ENCODE measurements at places on chromosomes 2 and 18.

GRCh38 chr2:208373460-208374089, 33.0 kb upstream of the PTH2R start:
- no peak for DNase-seq

- no peak for DNase-seq
These were observed 58.1 kb downstream of the AGAP1 start for GRCh38 chr2:235551965-235552364.

- no peak for DNase-seq
These were observed 75.6 kb downstream of the MAP4K3 start for GRCh38 chr2:39361511-39361910.

DNA sequence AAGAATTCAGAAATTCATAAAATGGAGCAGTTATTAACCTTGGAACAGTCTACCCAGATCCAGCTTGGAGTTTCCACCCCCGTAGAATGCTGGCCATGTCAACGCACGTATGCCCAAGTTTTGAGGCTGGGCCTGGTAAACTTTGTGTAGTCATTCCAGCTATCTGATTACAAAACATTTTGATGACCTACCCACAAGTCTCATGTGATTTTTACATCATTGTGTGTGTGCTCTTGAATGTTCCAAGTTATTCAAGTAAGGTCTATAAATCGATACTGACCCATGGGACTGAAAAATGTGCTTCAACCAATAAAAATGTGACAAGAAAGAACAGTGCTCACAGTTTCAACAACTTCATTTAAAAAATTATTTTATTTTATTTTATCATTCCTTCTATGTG, 32.5 kb upstream of the ICOS start:
- no peak for DNase-seq

DNA sequence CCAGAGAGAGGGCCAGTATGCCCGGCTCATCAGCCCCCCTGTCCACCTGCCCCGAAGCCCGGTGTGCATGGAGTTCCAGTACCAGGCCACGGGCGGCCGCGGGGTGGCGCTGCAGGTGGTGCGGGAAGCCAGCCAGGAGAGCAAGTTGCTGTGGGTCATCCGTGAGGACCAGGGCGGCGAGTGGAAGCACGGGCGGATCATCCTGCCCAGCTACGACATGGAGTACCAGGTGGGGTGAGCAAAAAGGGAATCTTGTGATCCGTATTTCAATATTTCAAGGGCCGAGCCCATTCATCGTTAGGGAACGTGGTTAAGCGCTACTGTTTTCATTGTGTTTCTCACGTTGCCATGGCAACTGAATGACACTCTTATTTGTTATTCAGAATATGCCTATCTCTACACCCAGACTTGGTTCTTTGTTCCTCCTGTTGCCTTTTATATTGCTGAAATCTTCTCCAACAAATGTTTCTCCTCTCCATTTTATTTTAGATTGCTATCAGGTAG, 81.5 kb downstream of the NRP2 start:
- no peak for DNase-seq

- no peak for DNase-seq
These were observed 129.8 kb downstream of the BCL2 start for GRCh38 chr18:63189817-63190216.

All from stimulated activated CD8-positive, alpha-beta memory T cell treated with anti-CD3 and anti-CD28 coated beads, Interleukin-4, amount 100 ng/mL, for 1 hour (primary cell).